Stimulated activated CD4-positive, alpha-beta T cell treated with anti-CD3 and anti-CD28 coated beads, Interleukin-4, amount 100 ng/mL, for 24 hours (primary cell): ENCODE measurements at places on chromosomes 5 and 9.

GRCh38 chr5:84191281-84191680 lies 193.4 kb downstream of the EDIL3 start:
- DNase-seq, result no peak

DNA sequence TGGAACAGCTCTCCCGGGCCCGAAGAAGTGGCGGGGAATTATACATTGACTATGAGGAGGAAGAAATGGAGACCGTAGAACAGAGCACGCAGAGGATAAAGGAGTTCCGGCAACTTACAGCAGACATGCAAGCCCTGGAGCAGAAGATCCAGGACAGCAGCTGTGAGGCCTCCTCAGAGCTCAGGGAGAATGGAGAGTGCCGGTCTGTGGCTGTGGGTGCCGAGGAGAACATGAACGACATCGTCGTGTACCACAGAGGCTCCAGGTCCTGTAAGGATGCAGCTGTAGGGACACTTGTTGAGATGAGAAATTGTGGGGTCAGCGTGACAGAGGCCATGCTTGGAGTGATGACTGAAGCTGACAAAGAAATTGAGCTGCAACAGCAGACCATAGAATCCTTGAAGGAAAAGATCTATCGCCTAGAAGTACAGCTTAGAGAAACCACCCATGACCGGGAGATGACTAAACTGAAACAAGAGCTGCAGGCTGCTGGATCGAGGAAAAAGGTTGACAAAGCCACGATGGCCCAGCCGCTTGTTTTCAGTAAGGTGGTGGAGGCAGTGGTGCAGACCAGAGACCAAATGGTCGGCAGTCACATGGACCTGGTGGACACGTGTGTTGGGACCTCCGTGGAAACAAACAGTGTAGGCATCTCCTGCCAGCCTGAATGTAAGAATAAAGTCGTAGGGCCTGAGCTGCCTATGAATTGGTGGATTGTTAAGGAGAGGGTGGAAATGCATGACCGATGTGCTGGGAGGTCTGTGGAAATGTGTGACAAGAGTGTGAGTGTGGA lies 129.5 kb upstream of the DMRT1 start:
- DNase-seq, result no peak

GRCh38 chr5:174724484-174725260 lies at the start of gene MSX2:
TSS of gene MSX2 (plus strand) at chr5:174724582. CDS start at chr5:174724660, 78 bp downstream.
- DNase-seq, result peak; percentile 16

- no peak for DNase-seq
Observed at GRCh38 chr9:90988318-90988717, 186.7 kb downstream of the SYK start.

- no peak for DNase-seq
Observed at GRCh38 chr9:86500031-86500430, 145.8 kb upstream of the TUT7 start.

- no peak for DNase-seq
Observed at GRCh38 chr9:112169368-112169767, 5.7 kb downstream of the SUSD1 start.

DNA sequence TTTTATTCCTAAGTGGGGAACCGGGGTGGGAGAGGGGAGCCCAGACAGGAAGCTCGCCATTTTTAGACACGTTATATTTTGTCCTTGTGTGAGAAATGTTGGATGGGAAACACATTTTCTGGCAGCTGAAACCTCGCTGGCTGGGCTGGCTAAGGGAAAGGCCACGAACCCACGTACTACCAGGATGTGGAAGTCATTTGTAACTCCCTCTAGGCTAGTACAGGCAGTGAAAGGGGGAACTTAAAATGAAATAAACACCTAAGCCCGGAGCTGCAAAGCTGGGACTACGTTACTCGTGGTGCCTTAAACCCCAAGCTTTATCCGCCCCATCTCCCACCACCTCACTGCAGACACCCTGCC lies 42.5 kb downstream of the TMEM174 start:
- no peak for DNase-seq

DNA sequence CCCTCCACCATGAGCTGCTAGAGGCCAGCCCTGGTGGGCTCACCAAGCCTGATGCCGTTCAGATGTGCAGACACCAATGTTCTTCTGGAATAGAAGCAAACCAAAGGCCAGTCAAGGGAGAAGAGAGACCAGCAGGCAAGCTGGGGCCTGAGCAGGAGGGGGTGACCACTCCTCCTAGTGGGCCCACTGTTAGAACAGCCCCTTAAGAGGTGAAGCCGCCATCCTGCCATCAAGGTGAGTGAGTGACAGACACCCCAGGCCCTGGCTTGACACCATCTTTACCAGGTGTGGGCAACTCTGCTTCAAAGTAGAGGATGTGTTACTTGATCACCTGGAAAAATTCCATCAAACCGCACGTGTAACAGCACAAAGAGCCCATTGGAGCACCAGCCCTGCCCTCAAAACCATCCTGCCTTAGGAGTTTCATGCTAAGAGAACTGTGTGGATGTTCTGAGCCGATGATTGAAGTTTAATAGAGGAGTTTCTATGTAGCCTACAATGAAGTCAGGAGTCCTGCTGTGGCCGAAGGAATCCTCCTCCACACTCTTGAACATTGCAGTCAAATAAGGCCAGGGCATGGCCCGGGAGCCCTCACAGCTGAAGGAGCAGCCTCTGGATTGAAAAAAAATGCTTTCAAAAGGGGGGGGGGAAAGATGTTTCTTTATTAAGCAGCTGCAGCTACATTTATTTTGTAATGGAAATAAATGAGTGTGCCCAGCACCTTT lies 20.8 kb downstream of the AMBP start:
- no peak for DNase-seq

DNA sequence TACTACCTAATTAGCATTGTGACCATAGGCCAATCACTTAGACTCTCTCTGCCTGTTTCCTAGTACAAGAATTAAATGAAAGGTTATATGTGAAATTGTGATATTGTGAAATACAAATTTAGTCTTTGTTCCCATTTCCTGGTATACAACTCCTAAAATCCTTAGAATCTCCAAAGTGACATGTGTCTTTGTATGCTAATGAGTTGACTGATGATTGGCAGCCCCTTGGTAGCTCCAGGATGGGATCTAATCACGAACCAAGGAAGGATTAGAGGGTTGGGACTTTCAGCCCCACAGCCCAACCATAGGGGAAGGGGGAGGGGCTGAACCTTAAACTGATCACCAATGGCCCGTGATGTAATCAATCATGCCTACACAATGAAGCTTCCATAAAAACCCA lies 31.6 kb downstream of the ATP6V0E1 start:
- DNase-seq, result no peak

DNA sequence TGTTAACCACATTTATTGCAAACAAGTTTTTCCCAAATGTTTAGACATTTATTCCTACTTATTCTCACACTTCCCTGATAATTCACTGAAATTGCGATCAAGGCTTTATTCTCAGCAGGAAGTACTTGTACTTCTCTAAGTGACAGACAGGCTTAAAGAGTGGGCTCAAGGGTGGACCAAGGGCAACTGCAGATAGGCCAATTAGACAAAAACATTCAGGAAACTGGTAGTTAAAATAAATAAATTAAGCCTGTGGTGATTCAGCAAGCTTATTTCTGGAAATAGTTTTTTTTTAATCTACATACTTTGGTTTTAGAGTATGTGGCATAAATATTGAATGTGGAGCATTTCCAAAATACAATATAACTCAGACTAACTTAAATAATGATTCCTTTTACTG lies 136.1 kb downstream of the UGCG start:
- no peak for DNase-seq

GRCh38 chr5:56581426-56581825 lies 233.9 kb upstream of the MAP3K1 start:
- no peak for DNase-seq

DNA sequence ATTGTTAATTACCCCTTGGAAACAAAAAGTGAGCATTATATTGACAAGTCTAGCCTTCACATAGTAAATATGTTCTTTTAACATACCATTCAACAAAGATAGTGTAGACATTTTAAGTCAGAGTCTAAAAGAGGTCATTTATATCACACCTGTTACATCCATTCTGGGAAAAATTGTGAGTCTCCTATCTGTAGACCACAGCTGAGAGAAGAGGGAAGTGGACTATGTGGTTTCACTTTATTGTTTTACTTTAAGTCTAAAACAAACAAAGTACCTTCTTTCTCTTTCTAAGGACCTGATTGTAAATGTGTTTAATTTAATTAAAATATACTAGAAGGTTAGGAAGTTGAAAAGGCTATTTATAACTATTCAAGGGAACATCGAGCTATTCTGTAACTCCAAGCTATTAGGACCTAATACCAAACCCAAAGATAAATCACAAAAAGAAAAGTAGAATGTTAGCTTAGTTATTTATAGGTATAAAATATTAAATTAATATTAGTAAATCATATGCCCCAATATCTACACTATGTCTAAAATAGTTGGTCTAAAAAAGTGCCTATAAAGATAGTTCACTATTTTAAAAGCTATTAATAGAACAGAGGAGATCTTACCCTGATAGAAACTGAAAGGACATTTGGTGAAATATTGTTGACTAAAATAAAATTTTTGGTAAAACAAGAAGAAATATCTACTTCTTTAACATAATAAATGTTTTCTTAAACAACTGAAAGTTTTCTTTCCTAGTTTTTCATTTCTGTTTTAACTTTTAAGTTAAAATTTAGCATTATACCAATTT lies 134.9 kb downstream of the TMEM167A start:
- DNase-seq, result no peak

GRCh38 chr5:93322974-93323860 lies 257.8 kb downstream of the NR2F1-AS1 start:
- no peak for DNase-seq

GRCh38 chr9:4259489-4259888 lies 40.4 kb downstream of the GLIS3 start:
- DNase-seq, result no peak

DNA sequence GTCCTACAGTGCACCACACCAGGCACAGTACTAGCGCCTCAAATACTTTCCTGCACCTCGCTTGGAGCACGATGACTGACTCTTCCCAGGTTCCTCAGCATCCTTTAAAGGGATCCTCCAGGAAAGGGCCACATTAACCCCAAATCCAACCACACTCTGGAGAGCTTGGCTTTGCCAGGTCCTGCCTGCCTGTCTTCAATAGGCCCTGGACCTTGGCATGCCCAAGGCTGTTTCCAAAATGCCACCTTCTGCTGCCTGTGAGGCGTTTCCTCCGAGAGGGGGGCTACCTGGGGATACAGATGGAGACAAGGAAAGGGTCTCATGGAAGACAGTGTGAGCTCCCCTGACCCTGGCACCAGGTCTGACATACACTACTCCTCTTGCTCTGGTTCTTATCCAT lies 169.9 kb downstream of the DAB2IP start:
- DNase-seq, result no peak

DNA sequence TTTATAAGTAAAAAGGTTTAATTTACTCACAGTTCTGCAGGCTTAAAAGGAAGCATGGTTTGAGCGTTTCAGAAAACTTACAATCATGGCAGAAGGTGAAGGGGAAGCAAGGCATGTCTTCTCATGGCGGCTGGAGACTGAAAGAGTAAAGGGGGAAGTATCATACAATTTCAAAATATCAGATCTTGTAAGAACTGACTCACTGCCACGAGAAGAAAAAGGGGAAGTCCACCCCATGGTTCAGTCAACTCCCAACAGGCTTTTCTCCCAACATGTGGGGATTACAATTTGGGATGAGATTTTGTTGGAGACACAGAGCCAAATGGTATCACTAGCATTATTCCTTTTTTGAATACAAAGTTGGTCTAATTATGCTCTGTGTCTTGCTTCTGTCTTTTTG lies 627.9 kb upstream of the ST8SIA4 start:
- DNase-seq, result no peak

DNA sequence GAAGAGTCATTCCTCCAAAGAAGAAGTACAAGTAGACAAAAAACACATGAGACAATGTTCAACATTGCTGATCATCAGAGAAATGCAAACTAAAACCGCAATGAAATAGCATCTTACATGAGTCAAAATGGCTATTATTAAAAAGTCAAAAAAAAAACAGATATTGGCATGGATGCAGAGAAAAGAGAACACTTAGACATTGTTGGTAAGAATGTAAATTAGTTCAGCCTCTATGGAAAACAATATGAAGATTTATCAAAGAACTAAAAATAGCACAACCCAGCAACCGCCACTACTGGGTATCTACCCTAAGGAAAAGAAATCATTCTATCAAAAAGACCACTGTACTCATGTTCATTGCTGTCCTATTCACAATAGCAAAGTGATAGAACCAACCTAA lies 157.5 kb downstream of the CHSY3 start:
- no peak for DNase-seq

DNA sequence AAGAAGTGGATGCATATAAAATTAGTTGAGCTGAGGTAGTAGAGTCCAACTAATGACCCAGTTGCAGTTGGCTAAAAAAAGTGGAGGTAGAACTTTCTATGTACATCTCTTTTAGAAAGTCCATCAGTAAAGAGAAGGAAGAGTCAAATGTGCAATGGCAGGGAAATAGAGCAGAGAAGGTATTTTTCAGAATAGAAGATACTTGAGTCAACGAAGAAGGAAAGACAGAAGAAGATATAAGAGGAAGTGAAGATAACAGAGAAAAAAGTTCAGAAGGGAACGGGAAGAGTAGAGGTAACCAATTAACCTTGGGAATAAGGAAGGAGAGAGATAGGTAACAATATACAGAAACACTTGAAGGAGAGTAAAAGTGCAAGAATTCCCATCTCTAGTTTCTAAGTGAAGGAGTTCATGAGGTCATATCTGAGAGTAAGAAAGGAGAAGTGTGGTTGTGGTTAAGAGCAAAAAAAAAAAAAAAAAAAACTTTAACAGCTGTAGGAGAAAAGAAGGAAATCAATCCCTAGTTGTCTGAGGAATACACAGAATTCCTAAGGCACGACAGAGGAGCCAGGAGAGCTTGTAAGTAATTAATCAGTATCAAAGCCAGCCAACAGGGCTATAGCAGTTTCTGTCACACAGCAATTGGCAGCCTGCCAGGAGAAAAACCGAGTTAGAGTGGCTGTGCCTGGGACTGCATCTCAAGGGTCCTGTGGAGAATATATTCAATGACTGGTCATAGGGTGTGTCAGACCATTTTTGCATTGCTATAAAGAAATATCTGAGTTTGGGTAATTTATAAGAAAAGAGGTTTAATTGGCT lies 61.0 kb downstream of the ARL15 start:
- DNase-seq, result peak; percentile 20

GRCh38 chr5:153445875-153446579 lies 44.4 kb upstream of the GRIA1 start:
- no peak for DNase-seq
